NT2/D1 (cell line): ENCODE measurements at places on chromosomes 1 and 21.

GRCh38 chr1:207873055-207873890 lies 37.7 kb downstream of the CD34 start:
- no peak for DNase-seq

GRCh38 chr1:201676197-201676596 lies 137.3 kb downstream of the NAV1 start:
- no peak for DNase-seq

GRCh38 chr1:170881268-170882265 lies 53.8 kb upstream of the MROH9 start:
- no peak for DNase-seq

- no peak for DNase-seq
Observed at GRCh38 chr1:46341222-46342083, 846 bp downstream of the NSUN4 start.

GRCh38 chr1:202010180-202011015 lies at the start of gene ELF3:
Gene ELF3 (plus strand): TSS chr1:202010587. CDS start chr1:202011137, 550 bp downstream.
- peak; percentile 97 for DNase-seq

DNA sequence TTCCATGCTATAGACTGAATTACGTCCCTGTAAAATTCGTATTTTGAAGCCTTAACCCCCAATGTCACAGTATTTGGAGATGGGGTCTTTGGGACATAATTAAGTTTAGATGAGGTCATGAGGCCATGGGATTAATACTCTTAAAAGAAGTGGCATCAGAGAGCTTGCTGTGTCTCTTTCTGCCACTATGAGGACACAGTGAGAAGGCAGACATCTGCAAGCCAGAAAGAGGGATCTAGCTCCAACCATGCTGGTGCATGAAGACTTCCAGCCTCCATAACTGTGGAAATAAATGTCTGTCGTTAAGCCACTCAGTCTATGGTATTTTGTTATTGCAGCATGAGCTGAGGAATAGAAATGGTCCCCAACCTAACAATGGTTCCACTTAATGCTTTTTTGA lies 99.0 kb downstream of the LTN1 start:
- no peak for DNase-seq

- DNase-seq, result no peak
Observed at GRCh38 chr1:31302709-31303441, 6.0 kb downstream of the ZCCHC17 start.

GRCh38 chr1:6275826-6276782 lies 15.2 kb upstream of the GPR153 start:
- DNase-seq, result no peak

DNA sequence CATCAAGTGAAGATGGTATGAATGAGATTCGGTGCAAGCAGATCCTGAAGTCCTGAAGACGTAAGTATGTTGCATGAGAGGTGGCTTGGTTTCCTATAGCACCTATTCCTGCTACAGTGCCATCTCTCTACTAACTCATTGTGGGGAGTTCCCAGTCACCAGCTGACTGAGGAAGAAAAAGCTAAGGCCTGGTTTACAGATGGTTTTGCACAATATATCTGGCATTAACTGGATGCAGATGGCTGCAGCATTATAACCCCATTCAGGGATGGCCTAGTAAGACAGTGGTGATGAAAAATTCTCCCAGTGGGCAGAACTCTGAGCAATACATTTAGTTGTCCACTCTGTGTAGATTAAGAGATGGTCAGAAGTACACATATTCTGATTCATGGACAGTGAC lies 36.7 kb downstream of the RTCA start:
- no peak for DNase-seq

- DNase-seq, result no peak
Observed at GRCh38 chr1:246425139-246425794, 81.8 kb downstream of the SMYD3 start.

- no peak for DNase-seq
Observed at GRCh38 chr1:32742956-32743355, 40.4 kb upstream of the SYNC start.

GRCh38 chr1:240244968-240245628 lies 153.4 kb downstream of the FMN2 start:
- no peak for DNase-seq

DNA sequence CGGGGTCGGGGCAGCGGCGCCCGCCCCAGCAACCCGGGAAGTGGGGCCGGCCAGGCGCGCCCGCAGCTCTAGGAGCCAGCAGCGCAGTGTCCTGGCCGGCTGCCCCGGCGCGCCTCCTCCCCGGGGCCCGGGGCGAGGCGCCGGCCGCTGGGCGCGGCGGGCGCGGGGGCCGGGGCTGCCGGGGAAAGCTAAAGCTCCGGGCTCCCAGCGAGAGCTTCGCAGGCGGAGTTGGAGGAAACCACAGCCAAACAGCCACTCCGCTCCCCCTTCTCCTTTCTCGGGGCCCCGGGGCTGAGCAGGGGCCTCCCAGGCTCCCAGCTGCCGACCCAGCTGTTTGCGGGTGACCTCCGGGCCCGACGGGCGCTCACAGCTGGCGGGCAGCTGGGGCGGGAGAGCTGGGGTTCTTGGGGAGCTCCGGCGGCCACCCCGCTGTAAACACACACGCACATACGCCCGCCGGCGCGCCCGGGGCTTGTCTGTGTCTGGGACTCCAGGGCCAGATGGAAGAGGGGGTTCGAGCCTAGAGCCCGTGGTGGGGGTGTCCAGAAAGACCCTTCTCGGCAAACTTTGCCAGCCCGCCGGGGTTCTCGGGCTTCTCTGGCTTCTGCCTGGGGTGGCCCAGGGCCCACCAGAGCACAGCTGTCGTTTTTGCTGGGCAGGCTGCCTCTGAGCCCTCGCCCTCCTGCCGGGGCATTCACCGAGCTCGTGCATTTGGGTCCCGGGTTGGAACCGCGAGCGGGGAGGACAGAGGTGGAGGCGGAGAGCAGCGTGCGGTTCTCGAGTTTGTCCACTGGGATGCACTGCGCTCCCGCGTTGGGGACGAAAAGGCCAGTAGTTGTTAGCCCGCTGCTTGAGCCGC lies 1.5 kb downstream of the AJAP1 start:
- DNase-seq, result no peak

- no peak for DNase-seq
Observed at GRCh38 chr1:36457691-36458090, 6.5 kb downstream of the MRPS15 start.

GRCh38 chr1:11858158-11858557 lies 587 bp downstream of the NPPB start:
- DNase-seq, result no peak

DNA sequence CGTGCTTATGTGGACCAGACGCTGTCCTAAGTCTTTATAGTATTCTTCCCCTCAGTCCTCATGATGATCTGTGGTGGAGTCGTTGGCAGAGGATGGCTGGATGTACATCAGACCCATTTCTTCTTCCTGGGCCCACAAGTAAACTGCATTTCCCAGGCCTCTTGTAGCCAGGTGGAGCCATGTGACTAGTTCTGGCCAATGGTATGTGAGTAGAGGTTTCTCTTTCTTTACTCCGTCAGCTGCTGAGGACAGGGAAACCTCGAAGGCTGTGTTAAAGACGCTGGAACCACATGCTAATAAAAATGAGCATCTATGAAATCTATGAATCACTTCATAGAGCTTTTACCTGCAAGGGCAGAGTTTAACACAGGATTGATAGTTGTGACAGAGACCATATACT lies 18.7 kb upstream of the ZNF362 start:
- DNase-seq, result no peak

DNA sequence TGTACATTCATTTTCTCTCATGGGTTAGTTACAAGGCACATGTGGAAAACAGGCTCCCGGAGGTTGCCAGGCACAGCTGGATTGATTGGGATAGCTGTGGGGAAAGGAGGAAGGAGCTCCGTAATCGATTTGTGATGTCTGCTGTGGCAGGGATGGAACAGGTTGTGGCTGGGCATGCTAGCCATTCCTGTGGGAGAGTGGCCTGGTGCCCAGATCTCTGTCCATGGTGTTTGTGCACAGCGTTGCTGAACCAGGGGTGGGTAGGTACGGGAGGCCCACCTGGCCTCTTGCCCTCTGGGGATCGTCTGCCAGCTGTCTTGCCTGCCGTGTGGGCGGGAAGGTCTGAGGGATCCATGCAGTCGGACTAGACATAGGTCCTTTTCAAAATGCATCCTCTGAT lies 302.8 kb upstream of the VAMP3 start:
- no peak for DNase-seq

DNA sequence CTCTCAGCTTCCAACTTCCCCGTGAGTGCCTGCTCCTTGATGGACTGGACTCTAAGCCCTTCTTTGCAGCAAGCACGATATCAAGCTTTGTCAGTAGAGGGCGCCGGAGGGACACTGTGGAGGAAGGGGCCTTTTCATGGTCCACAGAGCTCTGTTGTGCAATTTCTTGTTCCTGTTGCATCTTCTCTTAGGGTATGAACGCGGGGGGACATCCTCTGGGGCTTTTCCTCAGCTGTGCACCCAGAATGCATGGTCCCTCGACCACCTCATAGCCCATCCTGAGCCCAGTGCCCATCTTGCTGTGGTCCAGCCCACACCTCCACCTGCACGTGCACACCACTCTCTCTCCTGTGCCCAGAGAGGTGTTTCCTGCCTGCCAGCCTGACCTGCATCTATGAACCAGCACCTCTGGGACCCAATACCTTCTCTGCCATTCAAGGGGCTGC lies 556.8 kb downstream of the PTPRU start:
- DNase-seq, result peak; percentile 95

GRCh38 chr1:226634166-226634588 lies 85.6 kb downstream of the STUM start:
- DNase-seq, result peak; percentile 71

- DNase-seq, result no peak
Observed at GRCh38 chr1:12593621-12594066, 24.4 kb downstream of the DHRS3 start.

GRCh38 chr1:28136169-28136921 lies 40.1 kb downstream of the PTAFR start:
- DNase-seq, result no peak

- no peak for DNase-seq
Observed at GRCh38 chr1:228767636-228768354, 32.5 kb downstream of the RHOU start.

GRCh38 chr1:107309962-107310361 lies 169.1 kb downstream of the NTNG1 start:
- no peak for DNase-seq
